ENCODE measurements at places on chromosomes 5 and 9.

- no peak for DNase-seq
Observed at GRCh38 chr5:149387982-149388381, 8.9 kb upstream of the IL17B start.

GRCh38 chr5:151214614-151215545 lies 9.0 kb downstream of the CCDC69 start:
- no peak for DNase-seq

- DNase-seq, result no peak
Observed at GRCh38 chr5:14475045-14475444, 106.5 kb upstream of the OTULINL start.

- DNase-seq, result no peak
Observed at GRCh38 chr9:107336718-107337360, 53.8 kb downstream of the RAD23B start.

DNA sequence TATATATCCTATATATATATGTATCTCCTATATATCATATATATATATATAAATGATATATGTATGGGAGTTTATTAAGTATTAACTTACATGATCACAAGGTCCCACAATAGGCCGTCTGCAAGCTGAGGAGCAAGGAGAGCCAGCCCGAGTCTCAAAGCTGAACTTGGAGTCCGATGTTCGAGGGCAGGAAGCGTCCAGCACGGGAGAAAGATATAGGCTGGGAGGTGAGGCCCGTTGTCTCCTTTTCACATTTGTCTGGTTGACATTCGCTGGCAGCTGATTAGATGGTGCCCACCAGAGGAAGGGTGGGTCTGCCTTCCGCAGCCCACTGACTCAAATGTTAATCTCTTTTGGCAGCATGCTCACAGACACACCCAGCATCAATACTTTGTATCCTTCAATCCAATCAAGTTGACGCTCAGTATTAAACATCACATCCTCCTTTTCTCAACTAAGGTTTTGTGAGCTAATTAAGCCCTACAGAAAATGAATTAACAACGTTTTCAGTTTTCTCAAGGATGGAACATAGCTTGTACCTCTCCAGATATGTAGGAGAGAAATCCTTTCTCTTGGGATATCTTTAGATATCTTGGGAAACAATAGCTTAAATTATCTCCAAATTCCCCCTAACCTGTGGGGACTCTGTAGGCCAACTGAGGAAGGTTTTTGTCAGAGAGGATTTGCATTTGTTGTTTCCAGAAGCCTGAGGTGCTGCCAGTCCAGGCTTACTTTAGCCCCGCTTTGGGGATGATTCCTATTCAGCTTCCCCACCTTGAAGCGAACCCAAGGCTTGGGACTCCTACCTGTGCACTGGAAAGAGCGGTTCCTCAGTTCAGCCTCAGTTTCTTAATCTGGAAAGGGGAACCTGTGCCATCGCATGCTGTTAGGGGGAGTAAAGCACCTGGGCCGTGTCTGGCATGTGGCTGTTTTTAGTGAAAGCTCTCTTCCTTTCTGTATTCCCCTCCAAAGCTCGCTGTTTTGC lies 163.2 kb downstream of the CACNA1B start:
- DNase-seq, result no peak

GRCh38 chr9:130756037-130756436 lies 62.5 kb downstream of the EXOSC2 start:
- no peak for DNase-seq

- no peak for DNase-seq
Observed at GRCh38 chr9:91694081-91694870, 255.8 kb downstream of the ROR2 start.

- DNase-seq, result no peak
Observed at GRCh38 chr5:65577141-65577540, 14.0 kb downstream of the PPWD1 start.

GRCh38 chr5:172380987-172381643 lies 73.2 kb downstream of the SH3PXD2B start:
- no peak for DNase-seq

GRCh38 chr9:35079426-35080341 lies at the start of gene FANCG:
Gene FANCG (minus strand): TSS chr9:35079942. CDS start chr9:35079524, 418 bp downstream.
- DNase-seq, result peak; percentile 55
